ENCODE measurements at places on chromosomes 6 and 20.

DNA sequence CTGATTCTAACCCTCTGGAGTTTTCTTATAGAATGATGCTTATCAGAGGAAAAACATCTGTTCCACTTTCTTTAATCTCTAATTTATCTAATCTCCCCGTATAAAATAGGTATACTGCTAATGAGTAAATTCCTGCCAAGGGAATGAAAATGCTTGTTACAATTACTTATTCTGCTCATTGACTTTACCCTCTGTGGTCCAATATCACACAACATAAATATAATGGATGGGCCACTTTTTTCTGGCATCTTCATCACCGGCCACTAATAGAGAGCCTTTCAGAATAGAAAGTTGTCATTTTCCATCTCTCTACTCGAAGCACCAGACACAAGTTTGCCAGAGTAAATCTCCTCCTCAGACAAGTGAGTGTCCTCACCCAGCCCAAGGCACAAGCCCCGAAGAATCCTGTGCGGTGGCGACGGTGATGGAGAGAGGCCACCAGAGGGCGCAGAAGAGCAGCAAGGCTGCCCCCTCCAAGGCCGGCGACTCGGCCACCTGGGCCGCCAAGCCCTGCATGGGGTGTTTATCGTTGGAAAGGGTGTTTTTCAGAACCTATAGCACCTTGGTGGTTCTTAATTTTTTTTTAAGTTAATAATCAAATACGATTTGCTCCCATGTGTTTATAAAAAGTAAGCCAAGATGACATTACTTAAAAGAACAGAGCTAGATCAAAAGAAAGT is 212.9 kb upstream of the ARID1B start:
- DNase-seq: peak; percentile 20

GRCh38 chr6:52361945-52362442 is at the start of gene PAQR8:
PAQR8 (plus strand) TSS chr6:52362151; CDS start chr6:52403214, 41,063 bp downstream.
- peak; percentile 72 for DNase-seq

DNA sequence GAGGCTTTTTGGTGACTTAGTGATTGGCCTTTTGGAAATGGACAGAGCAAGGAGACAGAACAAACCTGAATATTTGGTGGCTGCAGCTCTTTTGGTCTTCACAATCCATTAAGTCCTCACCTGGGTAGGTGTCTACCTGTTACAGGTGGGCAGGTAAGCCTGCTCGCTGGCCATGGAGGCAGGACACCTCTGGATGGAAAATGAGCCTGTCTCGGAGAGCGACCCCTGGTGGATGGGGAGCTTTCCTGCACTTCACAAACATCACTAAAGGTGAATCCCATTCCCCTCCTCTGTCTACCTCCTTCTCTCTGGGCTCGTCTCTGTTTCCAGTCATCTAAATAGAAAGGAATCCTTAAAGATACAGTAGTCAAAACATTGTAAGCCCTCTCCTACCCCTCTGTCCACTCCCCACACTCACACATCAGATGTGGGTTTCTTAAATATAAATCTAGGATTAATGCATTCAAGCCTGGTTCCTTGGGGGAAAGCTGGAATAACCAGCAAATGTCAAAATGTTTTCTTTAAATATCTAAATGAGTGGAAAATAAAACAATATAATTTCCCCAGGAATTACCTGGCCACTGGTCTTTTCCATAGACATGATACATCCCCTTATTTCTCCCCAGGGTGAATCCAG is 304.9 kb downstream of the CDH26 start:
- no peak for DNase-seq

DNA sequence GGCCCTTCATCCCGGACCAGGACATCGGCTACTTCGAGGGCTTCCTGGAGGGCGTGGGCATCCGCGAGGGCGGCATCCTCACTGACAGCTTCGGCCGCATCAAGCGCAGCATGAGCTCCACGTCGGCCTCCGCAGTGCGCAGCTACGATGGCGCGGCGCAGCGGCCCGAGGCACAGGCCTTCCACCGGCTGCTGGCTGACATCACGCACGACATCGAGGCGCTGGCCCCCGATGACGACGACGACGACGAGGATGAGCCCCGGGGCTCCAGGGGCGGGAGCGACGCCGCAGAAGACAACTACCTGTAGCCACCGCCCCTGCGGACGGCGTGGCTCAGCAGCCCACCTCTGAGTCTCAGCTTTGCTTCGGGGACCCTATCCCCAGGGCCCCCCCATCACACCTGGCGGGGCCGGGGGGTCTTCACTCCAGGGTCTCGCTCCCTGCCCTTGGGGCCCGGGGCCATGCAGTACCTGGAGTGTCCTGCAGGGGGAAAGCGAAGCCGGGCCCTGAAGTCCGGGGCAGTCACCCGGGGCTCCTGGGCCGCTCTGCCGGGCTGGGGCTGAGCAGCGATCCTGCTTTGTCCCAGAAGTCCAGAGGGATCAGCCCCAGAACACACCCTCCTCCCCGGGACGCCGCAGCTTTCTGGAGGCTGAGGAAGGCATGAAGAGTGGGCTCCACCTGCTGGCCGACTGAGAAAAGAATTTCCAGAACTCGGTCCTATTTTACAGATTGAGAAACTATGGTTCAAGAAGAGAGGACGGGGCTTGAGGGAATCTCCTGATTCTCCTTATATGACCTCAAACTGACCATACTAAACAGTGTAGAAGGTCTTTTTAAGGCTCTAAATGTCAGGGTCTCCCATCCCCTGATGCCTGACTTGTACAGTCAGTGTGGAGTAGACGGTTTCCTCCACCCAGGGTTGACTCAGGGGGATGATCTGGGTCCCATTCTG is 20.8 kb upstream of the HCK start:
- no peak for DNase-seq

DNA sequence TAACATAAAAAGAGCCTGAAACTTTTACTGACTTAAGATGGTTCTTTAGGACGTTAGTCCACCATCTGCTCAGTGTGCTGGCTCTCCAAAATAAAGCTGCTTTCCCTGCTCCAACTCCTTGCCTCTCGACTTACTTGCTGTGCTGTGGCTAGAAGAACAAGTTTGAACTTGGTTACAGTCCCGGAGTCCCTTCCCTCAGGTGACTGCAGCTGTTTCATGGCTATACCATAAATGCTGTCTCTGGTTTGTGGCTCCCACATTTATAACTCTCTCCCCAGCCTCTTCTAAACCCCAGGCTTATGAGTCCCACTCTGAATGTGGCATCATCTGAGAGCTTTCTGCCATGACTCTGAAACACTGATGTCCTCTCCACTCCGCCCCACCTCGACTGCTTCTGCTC is 306.4 kb upstream of the PRND start:
- DNase-seq: no peak

DNA sequence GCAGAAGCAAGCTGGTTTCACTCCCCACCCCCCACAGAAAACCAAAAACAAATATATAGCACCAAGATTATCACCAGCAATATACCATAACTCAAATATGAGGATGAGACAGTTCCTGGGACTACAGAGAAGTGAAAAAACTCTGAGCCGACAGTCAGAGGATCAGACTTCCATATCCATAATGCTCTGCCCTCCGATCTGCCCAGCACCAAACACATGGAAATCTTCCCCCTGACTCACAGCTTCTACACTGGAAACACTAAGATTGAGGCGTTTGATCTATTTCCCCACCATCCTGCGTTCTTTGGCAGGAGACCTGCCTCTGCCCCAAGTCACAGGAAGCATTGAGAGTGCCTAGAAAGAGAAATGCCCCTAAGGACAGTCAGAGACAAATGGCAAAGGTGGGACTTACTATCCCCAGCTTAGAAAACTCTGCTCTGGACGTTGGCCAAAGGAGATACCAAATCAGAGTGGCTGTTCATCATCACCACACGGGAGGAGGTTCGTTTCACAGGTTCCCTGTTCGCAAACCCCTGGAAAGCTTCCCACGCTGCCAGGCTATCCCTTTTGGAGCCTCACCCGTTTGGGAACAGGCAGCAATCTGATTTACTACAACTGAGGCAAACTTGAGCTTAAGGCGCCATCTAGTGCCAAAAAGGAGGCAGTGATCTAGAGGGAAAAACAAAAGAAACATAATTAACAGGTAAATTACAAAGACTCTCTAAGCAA is 48.7 kb upstream of the SRSF6 start:
- DNase-seq: no peak

DNA sequence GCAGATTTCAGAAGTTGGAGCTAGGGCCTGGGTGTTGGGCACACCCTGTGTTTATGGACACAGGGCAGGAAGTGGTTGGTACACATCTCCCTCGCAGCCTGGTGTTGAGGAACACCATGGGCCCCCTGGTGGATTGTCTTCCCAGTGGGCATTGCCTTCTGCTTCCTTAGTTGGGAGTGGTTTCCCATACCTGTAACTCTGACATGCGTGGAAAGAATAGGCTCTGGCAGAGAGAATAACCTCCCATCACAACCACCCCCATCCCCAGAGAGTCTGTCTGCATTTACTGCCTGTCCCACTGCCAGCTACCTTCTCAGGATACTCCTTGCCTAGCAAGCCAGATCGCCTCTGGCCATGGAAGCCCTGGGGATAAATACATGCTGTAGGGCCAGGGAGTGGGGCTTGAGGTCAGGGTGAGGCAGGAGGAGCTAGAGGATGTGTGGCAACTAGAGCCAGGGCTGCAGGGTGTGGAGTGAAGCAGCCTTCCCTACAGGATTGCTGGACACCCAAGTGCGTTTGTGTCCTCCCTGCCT is 14.7 kb downstream of the LRRC73 start:
- DNase-seq: no peak

DNA sequence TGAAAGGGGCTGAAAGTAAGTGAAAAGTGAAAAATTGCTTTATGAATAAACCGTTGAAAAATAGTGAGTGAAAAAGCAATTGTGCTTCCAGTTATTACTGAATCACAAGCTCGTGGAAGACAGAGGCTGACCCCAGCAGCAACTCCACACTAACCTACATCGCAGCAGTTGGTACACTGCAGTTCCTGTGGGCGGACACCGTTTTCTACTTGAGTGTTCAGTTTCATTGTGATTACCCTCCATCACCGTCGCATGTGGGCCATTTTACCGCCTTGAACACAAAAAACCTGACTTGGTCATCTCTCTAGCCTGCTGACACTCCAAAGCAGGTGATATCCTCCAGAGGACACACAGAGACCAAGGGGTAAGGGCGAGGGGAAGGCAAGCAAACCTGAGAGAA is 28.4 kb downstream of the PRDM1 start:
- no peak for DNase-seq

- no peak for DNase-seq
Observed at GRCh38 chr20:43507150-43508080, at the start of gene L3MBTL1. L3MBTL1 (plus strand) TSS chr20:43507697; CDS start chr20:43513504, 5,807 bp downstream.

DNA sequence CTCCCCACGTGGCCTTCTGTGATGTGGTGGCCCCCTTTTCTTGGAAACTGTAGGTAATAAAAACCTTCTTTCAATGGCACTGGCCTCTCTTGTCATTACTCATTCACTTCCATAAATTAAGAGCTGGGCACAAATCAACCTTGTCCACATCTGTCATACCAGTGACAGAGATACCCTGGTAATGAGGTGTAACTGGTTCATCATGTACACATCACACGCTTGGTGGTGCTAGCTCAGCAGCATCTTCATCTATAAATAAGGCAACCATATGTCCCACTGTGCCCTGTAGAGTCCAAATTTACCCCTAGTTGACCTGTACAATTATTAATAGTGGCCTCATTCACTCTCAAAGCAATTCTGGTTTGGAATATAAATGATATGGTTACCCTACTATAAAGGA is 245.6 kb downstream of the HIVEP2 start:
- no peak for DNase-seq

DNA sequence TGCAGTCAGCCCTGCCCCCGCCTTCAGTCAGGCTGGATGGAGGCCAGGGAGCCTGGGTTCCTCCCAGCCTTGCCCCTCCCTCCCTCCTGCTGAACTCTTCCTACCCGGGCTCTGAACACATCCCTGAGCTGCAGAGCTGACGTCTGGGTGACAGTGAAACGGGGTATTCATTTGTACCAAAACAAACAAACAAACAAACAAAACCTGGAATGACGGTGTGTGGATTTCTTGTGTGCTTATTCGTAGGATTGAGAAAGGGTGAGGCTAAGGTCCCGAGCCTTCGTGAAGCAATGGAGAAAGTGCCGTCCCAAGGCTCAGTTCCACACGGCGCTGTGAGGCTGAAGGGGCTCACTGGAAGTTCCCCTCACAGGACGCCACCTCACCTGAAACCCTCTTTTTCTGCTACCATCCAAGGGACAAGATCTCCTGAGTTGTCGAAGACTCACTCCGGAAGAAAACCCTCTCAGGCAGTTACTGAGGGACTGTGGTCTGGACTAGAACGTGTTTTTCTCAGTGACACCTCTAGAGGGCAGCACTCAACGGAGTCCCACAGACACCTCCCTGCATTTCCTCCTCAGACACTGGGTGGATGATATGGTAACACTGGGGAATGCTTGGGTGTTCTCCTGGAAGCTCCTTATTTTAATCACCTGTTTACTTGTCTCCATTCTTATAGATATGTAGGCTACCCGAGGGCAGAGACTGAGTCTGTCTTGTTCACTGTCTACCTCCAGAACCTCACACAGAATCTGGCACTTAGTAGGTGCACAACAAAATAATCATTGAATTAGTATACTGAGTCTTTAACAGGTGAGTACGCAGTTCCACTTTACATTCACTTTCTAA is 27.3 kb downstream of the GSTA3 start:
- no peak for DNase-seq

- no peak for DNase-seq
Observed at GRCh38 chr20:22288957-22289356, 295.4 kb downstream of the FOXA2 start.

GRCh38 chr6:135451617-135452190 is 45.8 kb downstream of the AHI1 start:
- no peak for DNase-seq

- DNase-seq: no peak
Observed at GRCh38 chr6:113763311-113763766, 93.8 kb upstream of the MARCKS start.

DNA sequence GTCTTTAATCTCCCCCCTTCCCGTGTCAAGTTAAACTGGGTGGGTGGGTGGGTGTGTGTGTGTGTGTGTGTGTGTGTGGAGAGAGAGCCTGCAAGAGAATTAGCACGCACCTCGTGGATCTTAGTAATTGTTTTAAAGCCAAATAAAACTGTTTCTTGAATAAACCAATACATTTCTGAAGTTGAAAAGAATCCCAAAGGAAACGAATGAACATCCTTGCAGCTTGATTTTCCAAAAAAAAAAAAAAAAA is 381 bp upstream of the BICRAL start:
- no peak for DNase-seq

GRCh38 chr6:169070506-169071176 is 183.0 kb downstream of the THBS2 start:
- DNase-seq: no peak

GRCh38 chr6:158837684-158838625 is 18.8 kb upstream of the EZR start:
- no peak for DNase-seq

Measured in activated gamma-delta T cell (primary cell).